ENCODE measurements at places on chromosomes 11 and 22. TPM values are rescaled to one million over a fixed set of nuclear protein-coding genes. Genes with fewer than 3 reads are reported as not detected.

GRCh38 chr11:66542362-66542761 is 3.5 kb downstream of the ZDHHC24 start:
- DNase-seq, result no peak

GRCh38 chr11:115222863-115223530 is 281.2 kb downstream of the CADM1 start:
- DNase-seq, result no peak

DNA sequence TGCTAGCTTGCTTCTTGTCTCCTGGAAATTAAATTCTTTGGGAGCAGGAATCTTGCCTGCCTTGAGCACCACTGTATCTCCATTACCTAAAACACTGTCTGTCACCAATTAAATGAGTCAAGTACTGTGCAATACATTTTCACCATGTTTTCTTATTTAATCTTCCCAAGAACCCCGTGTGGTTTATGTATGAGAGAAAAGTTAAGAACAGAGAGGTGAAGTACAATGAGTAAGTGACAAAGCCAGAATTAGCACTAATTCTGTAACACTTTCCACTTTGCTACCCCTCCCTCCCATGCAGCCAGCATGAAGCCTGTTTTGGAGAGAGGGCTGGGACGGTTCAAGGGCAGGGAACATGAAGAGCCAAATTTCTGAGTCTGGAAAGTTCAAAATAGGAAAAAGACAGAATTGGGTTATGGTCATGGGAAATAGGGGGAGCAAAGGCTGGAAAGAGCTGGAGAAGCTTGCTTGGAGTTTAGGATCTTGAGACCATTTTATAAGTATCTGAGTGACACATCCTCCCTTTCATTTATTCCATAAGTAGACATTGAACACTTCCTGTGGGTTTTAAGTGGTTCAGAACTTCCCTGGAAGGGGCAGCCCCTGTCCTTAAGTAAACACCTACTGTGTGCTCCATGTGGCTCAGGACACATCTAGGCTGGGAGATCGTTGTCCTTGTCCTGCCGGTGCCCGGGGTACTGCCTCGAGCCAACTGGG is 60.5 kb upstream of the CHST1 start:
- DNase-seq, result no peak

- DNase-seq, result no peak
These were observed 98.0 kb upstream of the TRIM77 start for GRCh38 chr11:89612096-89612495.

DDX6 gene
- 127 TPM for total RNA-seq

All from pulmonary artery endothelial cell (primary cell).